ENCODE measurements at places on chromosomes 3 and 15.

DNA sequence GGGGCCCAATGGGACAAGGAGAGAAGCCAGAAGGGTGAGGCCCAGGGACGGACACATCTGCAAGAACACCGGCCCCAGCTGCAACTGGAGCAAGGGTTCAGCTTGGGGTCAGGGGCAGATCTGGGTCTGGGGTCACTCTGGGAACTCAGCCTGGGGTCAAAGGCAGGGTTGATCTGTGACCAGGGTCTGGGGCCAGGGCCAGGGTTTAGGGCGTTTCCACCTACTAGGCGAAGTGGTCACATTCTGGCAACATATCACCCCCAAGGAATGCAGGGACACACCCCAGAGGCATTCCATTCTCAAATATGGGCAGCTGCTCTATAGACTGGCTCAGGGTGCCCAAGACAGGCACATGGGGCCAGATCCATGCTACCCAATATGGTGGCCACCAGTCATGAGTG lies 9.0 kb downstream of the UROC1 start:
- DNase-seq, result no peak

DNA sequence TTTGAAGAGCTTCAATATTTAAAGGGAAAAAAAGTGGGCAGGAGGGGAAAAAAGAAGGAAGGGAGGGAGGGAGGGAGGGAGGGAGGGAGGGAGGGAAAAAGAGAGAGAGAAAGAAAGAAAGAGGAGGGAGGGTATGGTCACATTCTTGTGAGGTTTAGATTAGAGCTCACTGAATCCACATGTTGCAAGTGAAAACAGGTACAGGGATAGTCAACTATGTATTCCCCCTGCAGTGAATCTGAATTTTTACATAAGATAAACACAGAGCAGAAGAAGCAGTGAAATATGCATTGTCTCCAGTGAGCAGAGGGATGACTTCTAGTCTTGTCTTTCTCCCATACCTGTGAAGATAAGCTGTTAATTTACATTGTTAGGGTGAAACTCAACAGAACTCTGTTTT lies 84.0 kb downstream of the IFT80 start:
- no peak for DNase-seq

- no peak for DNase-seq
Measured at GRCh38 chr3:138296639-138297038, 33.0 kb downstream of the NME9 start.

GRCh38 chr15:33671456-33671855 lies 296.8 kb upstream of the CHRM5 start:
- no peak for DNase-seq

GRCh38 chr3:52714335-52715302 lies 8.7 kb downstream of the SPCS1 start:
- DNase-seq, result no peak

DNA sequence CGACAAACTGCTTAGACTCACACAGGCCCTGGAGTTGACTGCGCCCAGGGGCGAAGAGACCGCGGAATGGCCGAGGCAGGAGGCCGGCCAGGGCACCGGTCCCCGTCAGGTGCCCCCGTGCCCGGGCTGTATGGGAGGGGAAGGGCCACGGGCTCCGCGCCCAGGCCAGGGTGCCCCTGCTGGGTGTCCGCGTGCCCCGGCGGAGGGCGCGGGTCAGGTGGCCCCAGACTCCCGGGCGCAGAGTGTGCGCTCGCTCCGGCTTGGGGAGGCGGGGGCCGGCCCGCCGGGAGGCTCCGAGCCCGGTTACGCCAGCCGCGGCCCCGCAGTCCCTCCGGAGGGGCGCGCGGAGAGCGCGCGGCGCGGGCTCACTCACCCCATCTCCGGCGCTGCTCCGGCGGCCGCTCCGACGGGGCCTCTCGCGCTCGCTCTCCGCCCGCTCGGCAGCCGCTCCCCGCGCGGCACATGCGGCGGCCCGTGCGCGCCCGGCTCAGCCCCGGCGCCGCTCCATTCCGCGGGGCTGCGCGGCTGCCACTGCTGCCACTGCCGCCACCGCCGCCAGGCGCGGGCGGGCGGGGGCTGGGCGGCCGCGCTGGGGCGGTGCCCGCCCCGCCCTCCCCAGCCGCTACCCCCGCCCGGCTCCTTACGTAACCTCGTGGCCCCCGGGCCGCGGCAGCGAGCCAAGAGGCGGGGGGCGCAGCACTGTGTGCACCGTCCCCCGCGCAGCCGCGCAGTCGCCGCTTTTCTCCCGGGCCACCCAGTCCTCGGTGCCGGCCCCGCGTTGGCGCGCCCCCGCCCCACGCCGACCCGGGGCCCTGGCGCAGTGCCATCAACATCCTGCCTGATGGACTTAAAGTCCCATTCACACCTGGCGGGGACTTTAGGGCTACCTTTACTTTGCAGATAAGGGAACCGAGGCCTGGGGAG lies at the start of gene HOMER2:
TSS of gene HOMER2 (minus strand) at position 563 of the 924 bp plus-strand sequence. CDS start at position 378, 185 bp downstream.
- DNase-seq, result no peak

- no peak for DNase-seq
Measured at GRCh38 chr15:97235611-97235985, 724.9 kb upstream of the ARRDC4 start.

DNA sequence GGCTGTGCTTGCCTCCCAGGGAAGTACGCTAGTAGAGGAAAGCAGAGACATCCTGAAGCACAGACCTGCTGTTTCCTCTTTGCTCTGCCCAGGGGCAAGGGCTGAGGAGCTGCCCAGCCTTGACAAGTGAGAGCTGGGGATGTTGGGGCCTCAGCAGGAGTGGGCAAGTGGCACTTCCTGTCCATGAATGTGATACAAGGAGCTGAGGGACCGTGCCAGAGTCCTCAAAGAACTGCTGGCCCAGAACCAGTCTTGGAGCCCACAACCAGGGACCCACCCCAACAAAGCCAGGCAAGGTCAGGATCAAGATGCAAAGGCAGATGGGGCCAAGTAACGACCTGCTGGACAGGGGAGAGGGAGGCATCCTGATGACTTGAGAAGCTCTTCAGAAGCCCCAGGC lies 70.3 kb downstream of the TRIM42 start:
- DNase-seq, result no peak

DNA sequence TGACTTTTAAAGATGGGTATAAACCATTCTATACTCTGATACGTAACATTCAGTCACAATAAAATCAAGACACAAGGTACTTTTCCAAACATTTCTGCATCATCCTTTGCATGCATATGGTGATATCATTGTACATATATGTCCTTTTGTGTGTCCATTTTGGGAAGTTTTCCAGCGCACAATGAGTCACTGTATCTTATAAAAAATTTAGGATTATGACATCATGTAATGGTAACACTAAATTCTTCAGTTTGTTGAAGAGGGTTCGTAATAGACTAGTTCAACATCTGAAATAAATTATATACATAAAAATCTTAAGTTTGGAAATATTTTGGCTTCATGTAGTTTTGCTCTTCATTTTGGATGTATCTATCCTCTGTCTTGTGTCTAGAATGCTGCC lies 480.9 kb downstream of the ROBO1 start:
- DNase-seq, result no peak

- DNase-seq, result no peak
Measured at GRCh38 chr3:101141135-101141534, 147.9 kb upstream of the ABI3BP start.

DNA sequence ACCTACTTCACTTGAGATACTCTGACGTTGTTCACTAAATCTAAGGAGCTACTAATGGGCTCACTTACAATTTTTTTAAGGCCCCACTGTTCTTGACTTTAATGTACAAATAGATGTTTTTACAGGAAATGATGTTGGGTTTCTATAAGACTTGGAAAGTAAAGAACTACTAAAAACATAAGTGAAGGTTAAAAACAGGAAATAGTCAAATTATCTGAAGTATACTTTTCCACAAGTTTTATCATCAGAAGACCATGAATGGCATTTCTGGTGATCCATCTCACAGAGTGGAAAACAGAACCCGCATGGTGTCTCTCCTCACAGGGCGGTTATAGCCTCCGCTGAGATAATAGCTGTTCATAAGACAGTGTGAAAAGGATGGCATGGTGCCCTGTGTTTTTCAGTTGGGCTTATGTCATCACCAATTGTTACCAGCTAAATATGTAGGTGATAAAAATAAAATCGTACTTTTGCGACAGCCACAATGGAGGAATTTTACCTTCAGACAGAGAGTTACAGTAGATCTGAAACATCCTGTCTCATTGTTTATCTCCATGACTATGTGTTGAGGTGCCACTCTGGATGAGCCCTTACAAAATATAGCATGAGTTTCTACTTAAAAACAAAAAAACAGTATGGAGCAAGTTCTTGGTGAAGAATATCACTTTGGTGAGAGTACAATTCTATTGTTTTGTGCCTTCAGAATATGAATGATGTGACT lies 462.4 kb downstream of the RAP2B start:
- DNase-seq, result no peak

- DNase-seq, result no peak
Measured at GRCh38 chr15:74179983-74180880, 6.7 kb downstream of the ISLR start.

DNA sequence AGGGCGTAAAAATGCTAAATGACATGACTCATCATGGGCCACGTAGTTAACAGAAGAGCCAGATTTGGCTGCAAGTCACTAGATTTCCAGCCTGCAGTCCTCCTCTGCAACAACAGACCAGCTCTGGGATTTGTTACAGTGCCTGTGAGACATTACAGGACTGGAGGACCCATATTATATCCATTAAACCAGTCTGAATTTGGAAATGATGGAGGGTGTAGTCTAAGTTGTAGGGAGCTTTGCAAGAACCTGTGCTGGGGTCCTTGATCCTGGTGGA lies 10.8 kb downstream of the ZNF774 start:
- no peak for DNase-seq

DNA sequence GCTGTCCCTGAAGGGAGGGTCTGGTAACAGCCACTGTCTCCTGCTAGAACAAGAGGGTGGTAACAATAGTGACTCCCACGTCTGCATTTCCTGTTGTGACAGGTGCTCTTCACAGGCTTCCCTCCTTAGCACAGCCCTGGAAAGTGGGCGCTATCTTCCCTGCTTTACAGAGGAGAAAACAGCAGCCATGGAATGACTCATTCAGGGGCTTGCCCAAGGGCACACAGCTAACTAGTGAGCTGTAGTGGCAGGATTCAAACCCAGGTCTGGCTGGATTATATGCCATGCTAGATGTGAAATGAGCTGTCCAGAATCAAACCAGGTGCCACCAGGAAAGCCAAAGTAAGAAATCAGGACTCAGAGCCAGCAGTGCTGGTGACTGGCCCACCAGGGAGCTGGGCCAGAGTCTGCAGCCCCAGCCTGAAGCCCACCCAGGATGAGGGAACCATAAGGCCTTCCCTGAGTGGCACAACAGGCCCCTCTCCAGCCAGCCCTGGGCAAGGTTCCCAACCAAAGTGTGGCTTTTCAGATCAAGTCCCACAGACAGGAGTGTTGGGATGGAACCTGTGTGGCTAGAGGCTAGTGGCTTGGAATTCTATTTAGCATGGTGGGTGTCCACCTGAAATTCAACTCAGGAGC lies 102.4 kb downstream of the ETFA start:
- no peak for DNase-seq

GRCh38 chr15:87582169-87582568 lies 674.4 kb downstream of the NTRK3 start:
- DNase-seq, result no peak

- DNase-seq, result no peak
Measured at GRCh38 chr3:55567615-55568014, 80.5 kb upstream of the WNT5A start.

DNA sequence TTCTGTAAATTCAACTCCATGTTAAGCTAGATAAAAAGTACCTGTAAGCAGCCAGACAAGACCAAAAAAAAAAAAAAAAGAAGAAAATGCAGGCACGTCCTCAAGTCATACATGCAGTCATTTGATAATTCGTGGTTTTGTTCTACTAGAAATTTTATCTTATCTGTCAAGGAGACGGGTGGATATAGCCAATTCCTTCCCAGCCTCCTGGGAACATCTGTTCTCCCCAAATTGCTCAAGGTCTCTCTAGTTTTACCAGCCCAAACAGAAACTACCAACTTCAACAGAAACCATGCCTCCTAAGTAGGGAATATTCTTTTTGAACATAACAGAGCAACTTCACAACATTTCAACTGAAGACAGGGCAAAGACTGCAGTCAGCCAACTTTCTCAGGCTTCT lies 19.5 kb downstream of the RYK start:
- no peak for DNase-seq

DNA sequence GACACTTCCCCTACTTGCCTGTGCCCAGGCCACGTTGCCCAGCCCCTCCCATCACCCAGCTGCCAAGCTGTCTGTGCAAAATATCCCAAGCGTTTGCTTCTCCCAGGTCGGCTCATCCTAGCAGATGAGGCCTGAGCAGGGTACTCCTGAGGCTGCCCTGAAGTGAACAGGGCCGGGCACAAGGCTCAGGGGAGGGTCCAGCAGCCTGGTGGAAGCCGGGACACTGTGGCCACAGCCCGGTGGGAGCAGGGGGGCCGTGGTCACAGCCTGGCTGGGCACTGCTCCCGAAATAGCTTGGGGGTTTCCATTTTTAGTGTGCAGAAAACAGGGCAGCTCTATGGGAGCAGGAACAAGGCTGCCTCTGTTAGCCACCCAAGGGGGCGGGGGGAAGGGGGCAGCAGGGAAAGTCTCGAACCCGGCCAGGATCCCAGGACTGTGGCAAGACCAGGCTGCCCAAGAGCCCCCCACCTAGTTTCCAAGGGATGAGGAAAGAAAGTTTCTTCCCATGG lies 3.4 kb downstream of the PLXNB1 start:
- DNase-seq, result no peak

- DNase-seq, result no peak
Measured at GRCh38 chr15:93283854-93284253, 194.8 kb upstream of the RGMA start.

DNA sequence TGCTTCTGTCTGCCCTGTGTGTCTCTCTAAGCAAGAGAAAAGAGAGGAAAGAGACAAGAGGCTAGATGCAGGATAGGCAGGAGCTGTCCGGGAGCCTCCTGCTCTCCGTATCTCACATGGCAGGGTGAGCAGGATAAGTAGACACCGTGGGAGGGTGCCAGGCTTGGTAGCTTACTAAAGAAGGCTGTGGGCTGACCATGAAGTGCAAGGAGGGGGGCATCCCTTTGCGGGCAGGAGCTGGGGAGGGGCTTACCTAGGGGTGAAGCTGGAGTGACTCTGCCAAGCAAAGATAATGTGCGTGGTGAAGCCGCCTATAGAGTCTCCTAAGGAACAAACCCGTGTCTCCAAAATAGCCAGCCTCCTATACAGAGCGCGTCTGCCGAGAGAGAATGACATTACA lies 33.7 kb upstream of the TMC3 start:
- DNase-seq, result no peak

GRCh38 chr3:152376351-152377183 lies 107.8 kb downstream of the MBNL1 start:
- no peak for DNase-seq

Data from effector memory CD4-positive, alpha-beta T cell (primary cell).